Hindlimb muscle (tissue), 1 donor: ENCODE measurements at places on chromosomes 6 and 20. TPM values are rescaled to one million over a fixed set of nuclear protein-coding genes. Genes with fewer than 3 reads are reported as not detected.

DNA sequence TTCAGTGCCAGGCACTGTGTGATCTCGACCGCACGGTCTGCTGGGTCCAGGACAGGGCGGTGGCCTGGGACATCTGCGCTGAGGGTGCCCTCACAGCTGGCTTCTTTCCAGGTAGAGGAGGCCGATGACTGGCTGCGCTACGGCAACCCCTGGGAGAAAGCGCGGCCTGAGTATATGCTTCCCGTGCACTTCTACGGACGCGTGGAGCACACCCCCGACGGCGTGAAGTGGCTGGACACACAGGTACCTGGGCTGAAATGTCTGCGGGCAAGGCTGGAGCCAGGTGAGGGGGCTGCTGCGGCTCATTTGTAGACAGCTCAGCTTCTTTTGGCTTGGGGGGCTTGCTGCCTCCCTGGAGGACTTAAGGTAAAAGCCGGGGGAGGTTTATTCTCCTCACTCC is 26.6 kb downstream of the PYGB start:
- no peak for DNase-seq

DNA sequence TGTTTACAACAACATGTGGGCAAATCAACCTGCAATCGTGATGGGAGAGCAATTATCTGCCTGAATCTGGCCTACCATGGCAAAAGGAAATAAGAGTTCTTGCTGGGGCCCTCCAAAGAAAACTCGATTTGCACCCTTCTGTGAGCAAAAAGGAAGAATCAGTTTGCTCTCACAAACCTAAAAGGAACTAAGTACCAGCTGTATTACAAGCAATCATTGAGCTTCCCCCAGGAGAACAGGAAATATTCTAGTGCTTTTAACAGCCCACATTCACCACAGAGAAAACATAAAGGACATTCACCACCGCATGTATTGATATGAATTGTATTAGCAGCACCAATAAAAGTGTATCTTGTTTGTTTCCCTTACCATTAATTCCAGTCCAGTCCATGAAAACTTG is 75.0 kb downstream of the MBOAT1 start:
- DNase-seq, result no peak

- no peak for DNase-seq
Observed at GRCh38 chr6:130159956-130160355, 62.8 kb downstream of the SAMD3 start.

- DNase-seq, result no peak
Observed at GRCh38 chr20:35891375-35891774, 62.9 kb downstream of the SCAND1 start.

- DNase-seq, result no peak
Observed at GRCh38 chr20:48795732-48796131, 32.1 kb downstream of the PREX1 start.

DNA sequence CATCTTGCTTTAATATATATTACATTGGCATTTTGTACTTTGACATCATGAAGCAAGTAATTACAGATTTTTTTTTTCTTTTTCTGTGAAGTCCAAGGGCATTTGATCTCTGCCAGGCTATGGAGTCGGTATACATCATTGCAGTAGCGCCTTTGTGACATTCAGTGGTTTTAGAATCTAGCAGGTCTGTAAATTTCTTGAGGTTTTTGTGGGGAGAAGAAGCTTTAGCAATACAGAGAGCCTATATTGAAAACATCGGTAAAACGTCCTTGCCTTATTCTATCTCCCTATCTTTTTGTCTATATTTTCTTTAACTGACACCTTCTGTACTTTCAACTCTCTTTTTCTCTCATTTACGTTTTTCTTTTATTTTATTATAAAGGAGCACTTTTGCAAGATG is 47.2 kb downstream of the DUSP22 start:
- DNase-seq, result no peak

ZKSCAN3 gene
- 7.7 TPM for polyA plus RNA-seq

HSPA1L gene
- 3.7 TPM for polyA plus RNA-seq

PHACTR3 gene
- polyA plus RNA-seq, result 5.0 TPM

QRSL1 gene
- polyA plus RNA-seq, result 13.8 TPM

CST4 gene
- not detected for polyA plus RNA-seq

ISM1 gene
- 1.1 TPM for polyA plus RNA-seq
